Activated CD4-positive, alpha-beta memory T cell treated with anti-CD3 and anti-CD28 coated beads, Interleukin-2, amount 10 ng/mL, durations not matched to agents 7 days and 5 days (primary cell): ENCODE measurements at places on chromosomes 12 and 14. TPM values are rescaled to one million over a fixed set of nuclear protein-coding genes. Genes with fewer than 3 reads are reported as not detected.

DNA sequence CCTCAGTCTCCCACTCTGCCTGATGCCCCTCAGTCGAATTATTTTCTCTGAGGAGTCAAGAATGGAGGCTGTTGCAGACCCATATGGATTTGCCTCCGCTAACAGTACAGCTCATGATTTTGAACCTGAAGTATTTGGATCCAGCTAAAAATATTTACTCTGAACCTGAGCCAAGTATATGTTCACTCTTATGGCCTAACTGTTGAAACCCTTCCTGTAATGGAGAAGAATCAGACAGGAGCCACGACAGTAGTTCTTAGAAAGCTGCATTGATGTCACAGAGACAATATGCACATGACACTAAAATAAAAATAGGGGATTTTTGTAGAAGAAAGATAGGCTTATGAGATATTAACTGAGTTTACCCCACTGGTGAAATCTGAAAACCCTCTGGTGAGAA, 1128.3 kb upstream of the FLRT2 start:
- no peaks in the 10 kb centered on the region for H3K27me3 ChIP-seq
- no peaks in the 10 kb centered on the region for H3K36me3 ChIP-seq
- no peak overlapping the region for H3K4me3 ChIP-seq
- no peak overlapping the region for H3K27ac ChIP-seq
- DNase-seq, result no peak

GRCh38 chr14:98138666-98139065, 1133.3 kb downstream of the BCL11B start:
- H3K4me1 ChIP-seq, result peaks cover 69% of the 10 kb centered on the region
- no peaks in the 10 kb centered on the region for H3K27me3 ChIP-seq
- peak; percentile 66 for DNase-seq
- H3K27ac ChIP-seq, result peak overlapping the region; percentile 58

DNA sequence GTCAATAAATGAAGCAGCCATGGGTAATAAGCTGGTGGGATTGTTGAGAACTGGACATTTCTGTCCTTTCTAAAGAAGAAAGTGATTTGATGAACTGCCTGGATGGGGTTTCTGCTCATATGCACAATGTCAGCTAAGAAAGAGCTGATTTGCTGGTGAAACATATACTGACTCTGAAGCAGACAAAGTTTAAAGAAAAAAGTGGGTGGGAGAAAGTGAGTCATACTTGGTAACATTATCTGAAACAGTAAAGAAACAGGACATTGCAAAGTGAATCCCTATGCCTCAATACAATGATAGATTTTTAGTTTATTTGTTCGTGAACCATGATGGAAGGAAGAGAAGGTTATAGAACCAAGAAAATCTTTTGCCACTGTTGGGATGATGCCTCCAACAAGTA, 95.6 kb upstream of the DNM1L start:
- H3K4me3 ChIP-seq, result no peak overlapping the region
- no peak for DNase-seq
- peaks cover 3% of the 10 kb centered on the region for H3K27me3 ChIP-seq
- H3K36me3 ChIP-seq, result peaks cover 4% of the 10 kb centered on the region
- H3K27ac ChIP-seq, result no peak overlapping the region

DNA sequence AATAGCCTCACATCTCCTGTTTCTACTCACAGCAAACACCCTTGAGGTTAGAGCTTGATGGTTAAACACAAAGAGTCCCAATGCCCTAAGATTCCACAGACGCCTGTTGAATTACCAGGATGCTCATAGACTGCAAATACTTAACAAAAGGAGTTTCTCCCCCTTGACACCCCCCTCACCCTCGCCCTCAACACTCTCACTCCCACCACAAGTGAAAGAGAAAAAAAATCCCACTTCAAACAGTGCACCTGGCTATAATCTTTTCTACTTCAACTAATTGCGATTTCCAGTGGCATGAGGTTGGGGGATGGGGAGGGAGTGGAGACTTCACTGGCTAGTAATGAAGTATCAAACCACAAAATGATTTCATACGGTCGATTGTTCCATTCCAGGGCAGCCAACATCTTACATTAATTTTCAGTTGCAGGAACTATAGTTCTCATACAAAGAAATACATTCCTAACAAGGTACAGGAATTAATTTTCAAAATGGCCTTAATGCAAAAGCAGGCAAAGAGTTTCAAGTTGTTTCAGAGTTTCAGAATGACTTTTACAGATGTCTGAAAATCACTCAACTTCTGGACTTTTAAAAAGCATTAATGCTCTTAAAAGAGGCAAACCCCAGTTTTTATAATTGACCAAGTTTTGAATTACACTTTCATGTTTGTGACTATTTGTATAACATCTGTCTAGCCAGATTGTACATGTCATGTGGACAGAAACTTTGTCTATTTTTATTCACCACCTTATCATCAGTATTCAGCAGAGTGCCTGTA, 390.7 kb downstream of the C12orf75 start:
- H3K27ac ChIP-seq, result no peak overlapping the region
- no peaks in the 10 kb centered on the region for H3K36me3 ChIP-seq

- peaks cover 8% of the 10 kb centered on the region for H3K36me3 ChIP-seq
- H3K4me3 ChIP-seq, result no peak overlapping the region
- no peak overlapping the region for H3K27ac ChIP-seq
- DNase-seq, result no peak
These were observed 28.4 kb downstream of the DIP2B start for GRCh38 chr12:50533203-50533584.

DNA sequence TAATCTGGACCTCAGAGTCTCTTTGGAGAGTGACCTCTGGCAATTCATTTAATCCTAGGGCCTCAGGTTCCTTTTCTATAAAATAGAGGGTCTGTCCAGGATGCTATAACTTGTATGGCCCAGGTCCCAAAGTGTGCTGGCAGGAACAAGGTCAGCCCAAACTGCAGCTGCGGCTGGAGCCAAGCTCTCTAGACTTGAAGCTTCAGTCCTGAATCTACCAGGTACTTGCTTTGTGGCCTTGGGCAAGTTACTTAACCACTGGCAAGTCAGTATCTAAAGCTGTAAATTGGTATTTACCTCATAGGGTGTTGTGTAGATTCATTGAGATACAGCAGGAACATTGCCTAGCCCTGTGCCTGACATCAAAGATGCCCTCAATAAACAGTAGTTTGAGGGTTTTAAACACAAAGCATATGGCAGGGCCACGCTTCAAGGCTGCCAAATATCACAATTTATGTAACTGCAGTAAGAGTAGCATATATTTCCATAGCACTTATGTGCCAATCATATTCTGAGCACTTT, 21.7 kb downstream of the CPM start:
- H3K36me3 ChIP-seq, result no peaks in the 10 kb centered on the region
- peaks cover 3% of the 10 kb centered on the region for H3K4me1 ChIP-seq
- no peak overlapping the region for H3K4me3 ChIP-seq
- DNase-seq, result no peak
- no peaks in the 10 kb centered on the region for H3K27me3 ChIP-seq
- no peak overlapping the region for H3K27ac ChIP-seq

DNA sequence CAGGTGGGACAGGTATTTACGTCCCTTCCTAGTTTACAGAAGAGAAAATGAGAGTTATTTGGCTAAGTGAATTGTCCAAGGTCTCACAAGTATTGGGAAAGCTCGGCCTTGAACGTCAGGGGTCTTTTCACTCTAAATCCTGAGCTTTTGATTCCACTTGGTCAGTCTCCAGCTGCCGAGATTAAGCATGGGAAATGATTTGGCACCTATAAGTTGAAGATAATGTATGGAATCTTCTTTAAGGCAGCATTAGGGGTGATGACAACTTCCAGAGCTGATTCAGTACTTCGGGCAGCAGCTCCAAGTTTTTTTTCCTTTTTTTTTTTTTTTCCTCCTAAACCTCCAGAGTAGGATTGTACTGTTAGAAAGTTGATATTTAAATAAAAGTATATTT, 722 bp downstream of the FAM234B start:
- no peak for DNase-seq
- no peak overlapping the region for H3K27ac ChIP-seq
- H3K4me3 ChIP-seq, result peak overlapping the region; percentile 78
- H3K4me1 ChIP-seq, result peaks cover 18% of the 10 kb centered on the region

DNA sequence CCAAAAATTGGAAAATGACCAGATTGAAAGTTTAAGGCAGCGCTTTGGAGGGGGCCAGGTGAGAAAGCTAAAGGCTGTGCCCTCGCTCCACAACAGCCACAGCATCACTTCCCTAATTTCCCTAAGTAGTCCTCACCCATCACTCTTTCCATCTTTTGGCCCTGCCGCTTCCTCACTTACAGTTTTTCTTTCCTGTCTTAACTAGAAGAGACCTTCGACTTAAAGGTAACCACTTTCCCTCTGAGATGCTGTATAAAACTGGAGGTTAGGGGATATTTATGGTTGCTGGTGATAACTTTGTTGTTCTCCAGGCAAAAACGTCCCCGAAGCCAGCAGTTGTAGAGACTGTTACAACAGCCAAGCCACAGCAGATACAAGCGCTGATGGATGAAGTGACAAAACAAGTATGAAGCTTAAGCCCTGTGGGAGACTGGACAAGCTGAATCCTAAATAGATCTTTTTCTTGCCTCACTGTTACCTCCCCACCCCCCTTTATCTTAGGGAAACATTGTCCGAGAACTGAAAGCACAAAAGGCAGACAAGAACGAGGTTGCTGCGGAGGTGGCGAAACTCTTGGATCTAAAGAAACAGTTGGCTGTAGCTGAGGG, 4.3 kb downstream of the DDIT3 start:
- DNase-seq, result no peak
- H3K27ac ChIP-seq, result no peak overlapping the region
- peaks cover 82% of the 10 kb centered on the region for H3K36me3 ChIP-seq
- no peaks in the 10 kb centered on the region for H3K27me3 ChIP-seq
- no peak overlapping the region for H3K4me3 ChIP-seq

- H3K4me3 ChIP-seq, result no peak overlapping the region
- no peak for DNase-seq
- H3K36me3 ChIP-seq, result peaks cover 48% of the 10 kb centered on the region
- no peaks in the 10 kb centered on the region for H3K27me3 ChIP-seq
These were observed 121.4 kb downstream of the PPHLN1 start for GRCh38 chr12:42447371-42447786.

DNA sequence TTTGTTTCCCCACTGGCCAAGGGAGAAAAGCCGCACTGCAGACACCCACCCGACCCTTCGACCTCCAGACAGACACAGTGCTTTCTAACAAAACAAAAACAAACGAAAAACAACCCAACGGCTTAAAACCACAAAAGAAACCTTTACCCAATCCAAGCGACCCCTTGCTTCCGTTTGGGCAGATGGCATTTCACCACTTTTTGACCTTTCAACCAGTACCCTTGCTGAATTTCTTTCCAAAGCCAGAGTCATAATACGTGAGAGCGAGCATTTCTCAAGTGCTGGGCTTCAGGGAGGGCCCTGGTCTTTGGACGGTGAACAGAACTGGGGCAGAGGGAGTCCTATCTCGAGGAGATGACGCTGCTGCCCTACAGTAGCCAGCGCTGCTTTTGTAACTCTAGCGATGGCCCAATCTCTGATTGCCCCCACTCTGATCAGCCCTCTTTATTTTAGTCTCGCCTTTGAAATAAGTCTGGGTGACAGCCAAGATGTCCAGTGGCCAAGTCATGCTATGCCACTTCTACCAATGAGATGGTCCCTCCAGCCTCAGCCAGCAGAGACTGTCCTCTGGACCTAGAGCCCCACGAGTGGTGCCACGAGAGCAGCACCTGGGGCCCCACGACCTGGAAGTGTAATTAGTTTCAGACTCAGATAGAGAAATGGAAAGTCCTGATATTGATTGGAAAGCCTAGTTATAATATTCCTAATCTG, 21.9 kb upstream of the ADIPOR2 start:
- H3K4me3 ChIP-seq, result no peak overlapping the region
- DNase-seq, result no peak
- no peaks in the 10 kb centered on the region for H3K27me3 ChIP-seq

- no peaks in the 10 kb centered on the region for H3K27me3 ChIP-seq
- no peak overlapping the region for H3K27ac ChIP-seq
- no peaks in the 10 kb centered on the region for H3K36me3 ChIP-seq
- H3K4me3 ChIP-seq, result no peak overlapping the region
- DNase-seq, result no peak
These were observed 5.1 kb downstream of the PSMB11 start for GRCh38 chr14:23047034-23047634.

- H3K4me3 ChIP-seq, result no peak overlapping the region
- H3K4me1 ChIP-seq, result no peaks in the 10 kb centered on the region
- no peaks in the 10 kb centered on the region for H3K36me3 ChIP-seq
- H3K27ac ChIP-seq, result no peak overlapping the region
- no peak for DNase-seq
These were observed 468.9 kb upstream of the LRFN5 start for GRCh38 chr14:41137741-41138140.

- H3K4me3 ChIP-seq, result no peak overlapping the region
- H3K27me3 ChIP-seq, result no peaks in the 10 kb centered on the region
- DNase-seq, result no peak
- H3K27ac ChIP-seq, result no peak overlapping the region
- peaks cover 67% of the 10 kb centered on the region for H3K36me3 ChIP-seq
- peaks cover 4% of the 10 kb centered on the region for H3K4me1 ChIP-seq
These were observed 7.4 kb downstream of the PARP2 start for GRCh38 chr14:20350860-20351259.

DNA sequence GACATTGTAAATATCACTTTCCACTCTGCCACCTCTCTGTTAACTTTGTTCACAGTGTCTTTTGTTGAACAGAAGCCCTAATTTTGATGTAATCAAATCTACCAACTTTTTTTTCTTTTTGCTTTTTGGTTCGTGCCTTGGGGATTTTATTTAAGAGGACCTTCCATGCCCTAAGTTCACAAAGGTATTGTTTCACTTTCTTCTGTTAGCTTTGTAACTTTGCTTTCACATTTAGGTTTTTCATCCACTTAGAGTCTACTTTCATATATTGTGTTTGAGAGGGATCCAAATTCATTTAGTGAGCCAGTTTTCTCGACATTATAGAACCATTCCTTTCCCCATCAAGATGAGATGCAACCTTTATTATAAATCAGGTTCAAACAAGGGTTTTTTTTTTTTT, 275.7 kb upstream of the CRY1 start:
- H3K27me3 ChIP-seq, result no peaks in the 10 kb centered on the region
- H3K4me3 ChIP-seq, result peak overlapping the region; percentile 58
- H3K4me1 ChIP-seq, result peaks cover 69% of the 10 kb centered on the region
- no peaks in the 10 kb centered on the region for H3K36me3 ChIP-seq
- no peak for DNase-seq

GRCh38 chr12:23888396-23889068, 60.9 kb downstream of the SOX5 start:
- no peak for DNase-seq
- no peak overlapping the region for H3K4me3 ChIP-seq

- peaks cover 6% of the 10 kb centered on the region for H3K36me3 ChIP-seq
- DNase-seq, result no peak
- H3K27me3 ChIP-seq, result no peaks in the 10 kb centered on the region
- peaks cover 62% of the 10 kb centered on the region for H3K4me1 ChIP-seq
- no peak overlapping the region for H3K4me3 ChIP-seq
- no peak overlapping the region for H3K27ac ChIP-seq
These were observed 2.6 kb downstream of the RARG start for GRCh38 chr12:53229454-53229853.

- DNase-seq, result no peak
- peaks cover 48% of the 10 kb centered on the region for H3K36me3 ChIP-seq
- H3K4me3 ChIP-seq, result no peak overlapping the region
- peaks cover 41% of the 10 kb centered on the region for H3K4me1 ChIP-seq
- no peaks in the 10 kb centered on the region for H3K27me3 ChIP-seq
- H3K27ac ChIP-seq, result no peak overlapping the region
These were observed 7.0 kb downstream of the MLXIP start for GRCh38 chr12:122085591-122085990.

CLEC7A gene
- not detected for total RNA-seq

MMP19 gene
- total RNA-seq, result not detected

APOF gene
- not detected for total RNA-seq

RTL1 gene
- not detected for total RNA-seq

KLRG1 gene
- 13.3 TPM for total RNA-seq

ADAMTS20 gene
- total RNA-seq, result not detected

SAMD15 gene
- total RNA-seq, result not detected

C12orf50 gene
- not detected for total RNA-seq

ABCC9 gene
- total RNA-seq, result not detected
